Endothelial cell of umbilical vein (primary cell): ENCODE measurements at places on chromosomes 2 and 18. TPM values are rescaled to one million over a fixed set of nuclear protein-coding genes. Genes with fewer than 3 reads are reported as not detected.

Gene ADNP2
- polyA plus RNA-seq, result 8.5 and 10.2 TPM in 2 replicates

DNA sequence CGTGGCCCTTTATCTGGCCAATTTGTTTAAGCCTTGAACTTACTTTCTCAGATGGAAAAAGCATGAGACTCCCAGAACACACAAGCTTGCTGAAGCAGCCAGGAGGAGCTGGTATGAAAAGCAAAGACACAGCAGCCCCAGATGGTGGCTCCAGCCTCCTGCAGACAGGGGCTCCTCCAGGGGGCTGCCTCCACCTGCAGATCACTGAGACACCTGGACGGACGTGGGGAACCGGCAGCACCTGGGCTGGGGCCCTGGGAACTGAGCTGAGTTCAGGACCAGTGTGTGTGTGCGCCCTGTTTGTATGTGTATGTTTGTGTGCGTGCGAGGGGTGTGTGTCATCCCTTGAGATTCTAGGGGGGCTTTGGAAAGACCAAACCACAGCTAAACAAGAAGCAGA lies 8.6 kb downstream of the CYS1 start:
- no peaks in the 10 kb centered on the region for H3K4me1 ChIP-seq
- H3K27me3 ChIP-seq, result peaks cover 9% of the 10 kb centered on the region
- H3K4me3 ChIP-seq, result no peak overlapping the region
- no peaks in the 10 kb centered on the region for H3K36me3 ChIP-seq

DNA sequence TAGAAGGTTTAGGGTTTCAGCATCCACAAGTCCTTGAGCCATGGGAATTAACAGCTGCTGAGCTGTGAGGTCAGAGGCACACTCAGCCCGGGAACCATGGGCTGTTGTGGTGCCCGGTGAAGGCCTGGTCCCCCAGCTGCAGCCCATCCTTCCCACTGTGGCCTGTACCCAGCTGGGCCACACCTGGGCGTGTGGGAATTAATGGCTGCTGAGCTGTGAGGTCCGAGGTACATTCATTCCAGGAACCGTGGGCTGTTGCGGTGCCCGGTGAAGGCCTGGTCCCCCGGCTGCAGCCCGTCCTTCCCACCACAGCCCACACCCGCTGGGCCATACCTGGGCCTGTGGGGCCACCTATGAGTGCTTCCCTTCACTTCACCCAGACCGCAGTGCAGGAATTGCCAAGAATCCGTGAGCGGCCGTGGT lies 25.2 kb downstream of the TMEM18 start:
- no peak overlapping the region for H3K4me3 ChIP-seq
- no peak overlapping the region for H3K27ac ChIP-seq
- H3K4me1 ChIP-seq, result no peaks in the 10 kb centered on the region

DNA sequence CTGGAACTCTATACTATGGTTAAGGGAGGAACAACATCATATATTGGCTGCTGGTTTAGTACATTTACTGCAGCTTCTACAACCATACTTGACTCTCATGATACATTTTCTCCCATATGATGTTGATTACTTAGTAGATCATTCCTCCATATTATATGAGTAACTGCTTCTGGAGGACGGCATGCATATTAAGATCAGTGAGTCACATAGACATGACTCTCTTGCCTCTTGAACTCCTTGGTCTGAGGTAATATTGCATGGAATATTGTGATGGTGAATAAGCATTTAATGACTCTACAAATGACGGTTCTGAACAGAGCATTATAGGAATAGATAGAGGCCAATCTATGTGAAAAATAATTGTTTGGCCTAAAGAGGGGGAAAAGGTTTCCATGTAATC lies 418.8 kb upstream of the SPHKAP start:
- no peak for DNase-seq
- H3K27ac ChIP-seq, result no peak overlapping the region
- H3K36me3 ChIP-seq, result no peaks in the 10 kb centered on the region

DNA sequence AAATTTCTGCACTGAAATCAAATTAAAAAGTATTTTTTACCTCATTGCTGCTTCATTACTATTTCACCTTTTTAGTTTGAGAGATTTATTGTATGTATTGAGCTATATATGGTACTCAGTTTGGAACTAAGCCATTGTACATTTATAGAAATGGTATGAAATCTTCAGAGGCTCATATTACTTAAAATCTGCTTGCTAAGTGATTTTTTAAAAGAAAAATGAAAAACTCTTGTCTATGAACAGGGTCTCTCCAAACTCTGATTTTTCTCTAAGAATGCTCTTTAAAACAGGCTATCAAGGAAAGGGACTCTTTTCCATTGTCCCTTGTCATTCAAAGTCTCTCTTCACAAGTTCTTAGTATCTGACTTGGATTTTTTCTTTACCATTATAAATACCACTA lies 31.8 kb downstream of the C1D start:
- H3K4me1 ChIP-seq, result peaks cover 6% of the 10 kb centered on the region
- H3K27ac ChIP-seq, result no peak overlapping the region
- DNase-seq, result no peak
- no peaks in the 10 kb centered on the region for H3K27me3 ChIP-seq

DNA sequence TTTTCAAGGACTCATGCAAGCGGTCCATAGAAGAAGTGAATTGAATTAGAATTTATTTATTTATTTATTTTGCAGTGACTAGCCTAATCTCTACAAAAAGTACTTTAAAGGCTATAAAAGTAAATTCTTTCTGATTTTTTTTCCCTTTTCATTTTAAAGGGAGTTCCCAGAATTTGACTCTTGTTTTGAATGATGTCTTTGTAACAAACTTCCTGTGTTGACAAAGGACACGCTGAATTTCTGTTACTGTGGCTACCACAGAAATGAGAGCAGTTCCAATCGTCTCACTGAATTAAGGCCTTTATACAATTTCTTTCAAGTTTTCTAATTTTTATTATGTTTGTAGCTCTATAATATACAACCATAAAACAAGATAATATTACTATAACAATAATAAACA lies 46.3 kb upstream of the LPIN2 start:
- no peak overlapping the region for H3K27ac ChIP-seq
- no peak for DNase-seq
- H3K27me3 ChIP-seq, result no peaks in the 10 kb centered on the region
- peaks cover 8% of the 10 kb centered on the region for H3K4me1 ChIP-seq
- no peak overlapping the region for H3K4me3 ChIP-seq

GRCh38 chr2:134253804-134254203 lies at the start of gene MGAT5:
Gene MGAT5 (plus strand): TSS chr2:134254072. CDS start chr2:134254404, 332 bp downstream.
- H3K4me1 ChIP-seq, result peaks cover 16% of the 10 kb centered on the region
- H3K4me3 ChIP-seq, result no peak within 1 kb of the TSS
